ENCODE measurements at places on chromosomes 3 and 15.

DNA sequence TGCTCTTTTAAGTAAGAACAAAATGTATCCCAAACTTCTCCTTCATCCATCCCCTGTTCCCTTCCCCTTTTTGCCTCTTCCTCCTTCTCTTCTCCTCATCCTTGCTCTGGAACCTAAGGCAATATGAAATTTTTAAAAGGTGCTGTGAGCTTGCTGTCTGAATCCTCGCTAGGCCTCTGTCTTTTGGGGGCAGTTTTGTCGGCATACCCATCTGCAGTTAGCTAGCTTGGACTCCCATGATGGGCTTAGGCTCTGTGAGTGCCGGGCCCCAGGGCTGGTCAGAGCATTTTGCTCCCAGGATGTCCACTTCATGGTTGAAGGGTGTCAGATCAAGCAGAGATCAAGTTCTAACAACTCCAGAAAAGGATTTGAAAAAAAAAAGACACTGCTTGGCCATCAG, 18.6 kb downstream of the ZIC1 start:
- DNase-seq: no peak

DNA sequence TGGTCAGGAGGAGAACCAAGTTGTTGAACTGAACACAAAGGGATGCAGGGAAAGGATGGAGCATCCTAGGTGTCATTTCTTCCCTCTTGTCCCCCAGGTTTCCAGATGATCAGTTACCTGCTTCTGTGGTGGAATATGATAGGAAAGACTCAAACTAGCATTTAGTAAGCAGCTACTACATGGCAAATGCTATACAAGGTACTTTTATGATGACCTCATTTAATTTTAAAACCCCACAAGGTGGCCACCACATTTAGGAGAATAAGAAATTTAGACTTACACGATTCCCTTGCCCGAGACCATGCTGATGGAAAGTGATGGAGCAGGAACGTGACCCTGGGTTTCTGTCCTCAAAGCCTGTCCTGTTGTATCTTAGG, 40.9 kb downstream of the CCR4 start:
- no peak for DNase-seq

DNA sequence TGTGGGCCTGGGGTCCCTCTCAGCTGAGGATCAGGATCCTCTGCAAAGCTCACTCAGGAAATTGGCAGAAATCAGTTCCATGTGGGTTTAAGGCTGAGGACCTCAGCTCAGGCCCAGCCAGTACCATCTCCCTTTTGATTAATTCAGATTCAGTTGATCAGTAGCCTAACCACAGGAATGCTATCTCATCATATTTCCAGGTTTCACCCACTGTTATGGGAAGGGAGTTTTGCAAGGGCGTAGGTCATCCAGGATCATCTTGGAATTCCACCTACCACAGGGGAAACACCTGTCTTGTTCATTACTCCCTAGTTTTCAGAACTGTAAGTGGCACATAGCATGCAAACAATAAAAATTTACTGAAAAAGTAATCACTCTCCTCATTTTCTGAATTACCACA, 399.5 kb upstream of the CNTN3 start:
- no peak for DNase-seq

DNA sequence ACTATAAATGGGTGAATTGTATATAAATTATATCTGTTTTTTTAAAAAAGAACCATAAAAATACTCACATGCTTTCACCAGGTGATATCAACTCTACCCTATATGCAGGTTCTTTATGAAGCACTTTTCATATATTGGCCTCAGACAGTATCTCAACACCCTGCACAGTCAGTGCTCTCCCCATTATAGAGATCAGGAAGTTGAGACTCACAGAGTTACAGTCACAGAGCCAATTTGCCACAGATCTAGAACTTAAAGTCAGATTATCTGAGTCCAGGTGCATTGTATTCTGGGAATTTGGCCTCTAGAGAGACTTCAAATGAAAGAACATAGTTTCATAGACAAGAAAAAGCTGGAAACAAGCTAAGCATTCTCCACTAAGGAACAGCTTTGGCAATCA, 38.1 kb downstream of the DAPK2 start:
- no peak for DNase-seq

DNA sequence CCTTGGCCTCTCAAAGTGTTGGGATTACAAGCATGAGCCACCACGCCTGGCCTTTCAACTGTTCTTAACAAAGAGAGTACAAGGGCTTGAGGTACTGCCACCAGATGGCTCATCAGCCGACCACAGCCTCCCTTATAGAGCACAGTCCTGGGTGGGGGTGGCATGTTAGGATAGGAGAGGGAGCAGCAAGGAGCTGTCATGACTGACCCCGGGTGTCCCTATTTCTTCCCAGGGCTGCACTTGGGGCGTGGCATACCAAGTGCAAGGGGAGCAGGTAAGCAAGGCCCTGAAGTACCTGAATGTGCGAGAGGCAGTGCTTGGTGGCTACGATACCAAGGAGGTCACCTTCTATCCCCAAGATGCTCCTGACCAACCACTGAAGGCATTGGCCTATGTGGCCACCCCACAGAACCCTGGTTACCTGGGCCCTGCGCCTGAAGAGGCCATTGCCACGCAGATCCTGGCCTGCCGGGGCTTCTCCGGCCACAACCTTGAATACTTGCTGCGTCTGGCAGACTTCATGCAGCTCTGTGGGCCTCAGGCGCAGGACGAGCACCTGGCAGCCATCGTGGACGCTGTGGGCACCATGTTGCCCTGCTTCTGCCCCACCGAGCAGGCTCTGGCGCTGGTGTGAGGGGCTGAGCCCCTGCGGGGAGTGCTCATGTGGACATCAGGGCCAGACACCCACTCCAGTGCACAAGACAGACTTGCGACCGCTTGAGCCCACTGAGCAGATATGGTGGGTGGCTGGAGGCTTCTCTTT, 2.1 kb downstream of the CHAC1 start:
- no peak for DNase-seq

GRCh38 chr3:118974356-118975097, 60.1 kb downstream of the IGSF11 start:
- DNase-seq: no peak

GRCh38 chr15:92808598-92809063, 91.5 kb upstream of the CHD2 start:
- DNase-seq: no peak

Data from naive B cell (primary cell).